ENCODE measurements at places on chromosomes 2 and 18.

GRCh38 chr2:160168878-160169277, 31.2 kb downstream of the ITGB6 start:
- no peak for DNase-seq

- no peak for DNase-seq
Measured at GRCh38 chr18:66461344-66461743, 142.5 kb downstream of the CDH19 start.

GRCh38 chr2:214575030-214575429, 164.2 kb downstream of the VWC2L start:
- DNase-seq = no peak

- no peak for DNase-seq
Measured at GRCh38 chr2:128486640-128487375, 168.1 kb upstream of the HS6ST1 start.

DNA sequence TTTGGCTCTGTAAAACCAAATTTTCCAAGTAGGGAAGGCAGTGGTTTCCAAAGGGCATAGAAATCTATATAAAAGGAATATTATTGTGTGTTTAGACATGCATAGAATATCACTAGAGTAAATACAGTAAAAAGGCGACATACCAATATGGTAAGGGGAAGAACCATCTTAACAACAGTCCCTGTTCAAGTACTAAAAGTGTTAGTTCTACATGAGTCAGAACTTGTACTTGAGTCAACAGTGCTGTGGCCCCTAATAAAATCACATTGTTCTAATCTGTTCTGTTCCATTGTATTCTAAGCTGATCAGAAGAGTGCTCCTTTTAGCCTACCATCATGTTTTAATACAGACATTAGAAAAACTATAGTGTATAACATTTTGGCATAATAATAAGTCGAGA, 36.1 kb upstream of the TNFRSF11A start:
- no peak for DNase-seq

DNA sequence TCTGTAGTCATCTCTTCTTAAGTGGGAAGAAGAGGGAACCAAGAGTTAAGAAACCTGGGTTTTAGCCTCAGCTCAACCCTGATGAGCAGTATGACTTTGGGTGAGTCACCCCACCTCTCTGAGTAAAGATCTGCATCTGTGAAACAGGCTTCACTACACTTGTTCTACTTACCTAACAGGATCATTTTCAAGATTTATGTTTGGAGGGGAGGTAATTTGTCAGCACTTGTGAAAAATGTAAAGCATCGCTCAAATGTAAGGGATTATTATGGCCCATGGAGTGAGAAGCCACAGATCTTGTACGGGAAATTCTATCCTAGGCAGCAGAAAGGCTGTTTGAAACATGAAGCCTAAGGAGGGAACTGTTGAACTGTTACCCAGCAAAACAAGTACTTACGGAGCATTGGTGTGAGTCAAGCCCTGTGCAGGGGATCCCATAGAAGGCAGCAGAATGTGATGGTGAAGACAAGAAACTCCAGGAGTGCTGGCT, 160.6 kb downstream of the PRKCE start:
- no peak for DNase-seq

GRCh38 chr2:31331156-31331555, 83.4 kb downstream of the XDH start:
- no peak for DNase-seq

GRCh38 chr2:238378230-238379095, 48.3 kb upstream of the ASB1 start:
- DNase-seq = no peak

- no peak for DNase-seq
Measured at GRCh38 chr2:225998653-225999052, 599.1 kb downstream of the NYAP2 start.

GRCh38 chr2:228917220-228917619, 353.9 kb downstream of the PID1 start:
- DNase-seq = no peak

GRCh38 chr18:13710414-13710831, 15.9 kb downstream of the FAM210A start:
- DNase-seq = no peak

DNA sequence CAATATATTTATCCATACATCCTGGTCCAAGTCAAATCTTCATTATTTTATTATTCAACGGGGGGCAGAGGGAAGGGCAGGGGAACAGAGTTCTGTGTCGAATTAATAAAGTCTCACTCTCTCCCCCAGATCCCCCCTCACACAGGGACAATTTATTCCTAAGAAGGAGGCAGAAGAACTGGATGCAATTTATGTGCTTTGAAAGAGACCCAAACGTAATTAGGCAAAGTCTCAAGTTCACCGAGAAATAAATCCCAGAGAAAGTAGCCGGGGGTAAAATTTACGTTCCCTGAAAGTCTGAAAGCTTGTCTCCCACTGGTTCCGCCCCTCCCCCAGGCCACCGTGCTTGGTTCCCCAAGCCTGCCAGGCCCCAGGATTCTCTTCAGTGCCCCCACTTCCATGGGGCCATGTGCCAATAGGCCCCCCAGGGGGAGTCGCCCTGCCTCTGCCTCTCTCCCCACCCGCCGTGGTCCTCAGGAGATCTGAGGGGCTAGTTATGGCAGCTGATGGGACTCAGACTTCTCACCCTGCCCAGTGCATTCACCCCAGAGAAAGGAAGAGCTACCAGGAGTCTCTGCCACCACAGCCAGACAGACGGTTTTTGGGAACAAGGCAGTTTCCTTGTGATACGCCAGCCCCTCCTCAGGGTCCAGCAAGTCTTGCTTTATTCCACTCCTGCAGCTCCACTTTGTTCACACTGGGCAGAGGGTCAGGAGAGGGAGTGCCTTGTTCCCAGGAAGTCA, 215.5 kb downstream of the CYP26B1 start:
- no peak for DNase-seq

DNA sequence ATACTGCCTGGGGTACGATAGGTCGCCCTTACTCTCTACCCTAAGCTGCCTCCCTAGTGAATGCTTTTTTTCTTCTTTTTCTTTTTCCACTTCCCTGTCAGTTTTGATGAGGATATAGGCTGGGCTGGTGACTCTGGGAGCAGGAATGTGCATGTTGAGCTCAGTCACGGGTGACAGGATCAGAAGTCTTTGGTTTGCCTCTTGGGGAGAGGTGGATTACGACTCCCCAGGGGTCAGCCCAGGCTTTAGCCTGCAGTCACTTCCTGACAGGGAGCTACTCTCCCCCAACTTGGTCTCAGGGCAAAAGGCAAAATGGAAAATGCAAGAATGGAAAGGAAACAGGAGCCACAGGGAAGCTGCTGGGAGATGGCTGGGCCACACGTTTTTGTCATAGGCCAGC, 57.3 kb downstream of the THNSL2 start:
- no peak for DNase-seq

DNA sequence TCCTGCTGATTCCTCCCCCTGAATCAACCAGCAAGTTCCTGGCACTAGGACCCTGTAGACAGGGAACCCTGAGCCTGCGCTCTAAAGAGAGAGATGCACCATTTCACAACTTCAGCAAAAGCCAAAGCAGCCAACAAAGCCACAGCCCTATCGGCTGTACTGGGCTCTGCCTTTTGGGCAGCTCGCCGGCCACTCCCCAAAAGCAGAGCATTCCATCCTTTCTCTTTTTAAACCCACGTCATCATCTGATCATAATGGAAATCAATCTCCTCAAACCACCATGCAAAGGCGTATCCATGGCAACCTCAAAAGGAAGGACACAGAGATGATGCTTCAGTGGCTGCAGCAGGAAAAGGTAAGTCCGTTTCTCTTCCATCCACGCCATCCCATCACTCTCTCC, 5.3 kb upstream of the DCTN1 start:
- DNase-seq = no peak

DNA sequence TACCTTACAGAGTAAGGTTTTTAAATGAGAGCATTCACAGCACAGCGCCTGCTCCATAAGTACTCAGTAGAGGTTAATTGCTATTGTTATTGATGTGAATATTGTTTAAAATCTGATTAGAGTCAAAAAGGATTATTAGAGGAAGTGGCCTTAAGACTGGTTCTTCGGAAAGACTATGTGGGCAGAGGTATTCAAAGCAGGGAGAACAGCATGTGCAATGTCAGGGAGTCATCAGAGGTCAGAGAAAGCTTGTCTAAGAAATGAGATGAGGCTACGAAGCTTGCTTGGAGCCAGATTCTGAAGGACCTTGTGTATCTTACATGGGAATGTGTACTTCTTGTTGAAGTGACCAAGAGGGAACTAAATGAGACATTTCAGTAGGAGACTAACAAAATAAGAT, 49.8 kb downstream of the PMS1 start:
- DNase-seq = no peak

GRCh38 chr18:11845654-11846053, 5.6 kb upstream of the CHMP1B start:
- no peak for DNase-seq

GRCh38 chr2:226984750-226985582, 149.1 kb downstream of the RHBDD1 start:
- no peak for DNase-seq

Data from activated T-helper 1 cell treated with anti-CD3 and anti-CD28 coated beads, Interleukin-2, amount 50 U/mL, for 16 hours (primary cell).